ENCODE measurements at places on chromosomes 13 and 19.

DNA sequence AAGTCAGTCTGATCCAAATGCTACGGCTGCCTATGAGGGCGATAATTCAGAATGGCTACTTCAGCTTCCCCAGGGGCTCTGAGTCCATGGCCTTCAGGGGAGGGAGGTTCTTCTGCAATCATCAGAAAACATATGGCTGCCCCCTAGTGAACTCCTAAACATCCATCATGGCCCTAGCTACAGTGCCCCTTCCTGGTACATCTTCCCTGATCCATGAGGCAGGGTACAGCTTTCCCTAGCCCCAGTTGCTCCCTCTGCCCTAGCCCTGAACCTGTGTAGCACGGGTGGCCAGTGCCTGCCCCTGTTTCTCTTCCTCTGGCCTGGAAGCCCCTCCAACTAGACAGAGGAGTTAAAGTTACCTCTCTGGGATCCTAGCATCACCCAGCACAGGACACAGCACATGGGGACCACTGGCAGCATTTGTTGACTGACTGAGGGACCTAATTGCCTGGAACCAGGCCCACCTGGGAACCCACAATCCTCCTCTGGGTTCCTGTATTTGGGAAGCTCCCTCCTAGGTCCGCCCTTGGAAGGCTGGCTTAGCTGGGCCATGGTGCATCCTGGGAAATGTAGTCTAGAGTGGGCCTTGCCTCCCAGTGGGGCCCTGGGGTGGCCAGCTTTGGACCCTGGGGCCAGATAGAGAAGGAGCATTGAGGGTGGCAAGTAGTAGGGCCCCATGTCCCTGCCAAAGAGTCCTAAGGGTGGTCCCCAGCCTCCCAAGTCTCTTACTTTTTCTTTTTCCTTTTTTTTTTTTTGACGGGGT lies 17.7 kb upstream of the SEMA6B start:
- no peak for DNase-seq

GRCh38 chr13:77387607-77388200 lies 60.8 kb upstream of the MYCBP2 start:
- no peak for DNase-seq

GRCh38 chr13:40191186-40191980 lies 475.1 kb downstream of the FOXO1 start:
- DNase-seq, result no peak

DNA sequence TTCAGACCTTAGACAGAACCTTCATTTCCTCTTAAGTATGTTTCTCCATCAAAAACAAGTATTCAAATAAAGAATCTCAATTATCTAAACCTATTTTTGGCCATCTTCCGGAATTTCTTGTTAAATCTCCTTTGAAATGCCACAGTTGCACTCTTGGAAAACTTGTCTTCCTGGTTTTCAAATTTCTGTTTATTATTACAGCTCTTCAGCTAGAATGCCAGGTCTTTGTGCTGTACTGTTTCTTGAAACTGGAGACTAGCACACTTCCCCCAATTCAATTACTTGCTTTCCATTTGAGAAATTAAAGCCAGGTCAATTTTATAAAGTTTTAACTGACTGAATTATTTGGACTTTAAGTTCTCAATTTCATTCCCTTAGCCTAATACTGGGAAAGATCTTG lies 10.2 kb downstream of the KCNRG start:
- DNase-seq, result no peak

DNA sequence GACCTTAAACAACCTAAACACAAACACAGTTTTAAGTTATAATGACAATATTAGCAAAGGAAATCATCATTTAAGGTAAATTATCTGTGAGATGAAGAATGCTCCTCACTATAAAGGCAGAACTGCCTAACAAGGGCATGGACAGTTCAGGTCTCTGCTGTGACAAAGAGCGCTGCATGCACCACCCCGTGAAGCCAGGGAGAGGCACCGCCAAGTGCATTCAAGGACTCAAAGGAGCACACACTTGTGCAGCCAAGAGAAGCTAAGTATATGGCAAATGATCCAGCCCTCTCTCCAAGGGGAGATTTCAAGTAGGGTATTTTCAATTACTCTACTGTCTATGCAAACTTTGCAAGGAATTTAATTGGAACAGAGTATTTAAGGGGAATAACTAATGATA lies 126.0 kb downstream of the RAP2A start:
- no peak for DNase-seq

DNA sequence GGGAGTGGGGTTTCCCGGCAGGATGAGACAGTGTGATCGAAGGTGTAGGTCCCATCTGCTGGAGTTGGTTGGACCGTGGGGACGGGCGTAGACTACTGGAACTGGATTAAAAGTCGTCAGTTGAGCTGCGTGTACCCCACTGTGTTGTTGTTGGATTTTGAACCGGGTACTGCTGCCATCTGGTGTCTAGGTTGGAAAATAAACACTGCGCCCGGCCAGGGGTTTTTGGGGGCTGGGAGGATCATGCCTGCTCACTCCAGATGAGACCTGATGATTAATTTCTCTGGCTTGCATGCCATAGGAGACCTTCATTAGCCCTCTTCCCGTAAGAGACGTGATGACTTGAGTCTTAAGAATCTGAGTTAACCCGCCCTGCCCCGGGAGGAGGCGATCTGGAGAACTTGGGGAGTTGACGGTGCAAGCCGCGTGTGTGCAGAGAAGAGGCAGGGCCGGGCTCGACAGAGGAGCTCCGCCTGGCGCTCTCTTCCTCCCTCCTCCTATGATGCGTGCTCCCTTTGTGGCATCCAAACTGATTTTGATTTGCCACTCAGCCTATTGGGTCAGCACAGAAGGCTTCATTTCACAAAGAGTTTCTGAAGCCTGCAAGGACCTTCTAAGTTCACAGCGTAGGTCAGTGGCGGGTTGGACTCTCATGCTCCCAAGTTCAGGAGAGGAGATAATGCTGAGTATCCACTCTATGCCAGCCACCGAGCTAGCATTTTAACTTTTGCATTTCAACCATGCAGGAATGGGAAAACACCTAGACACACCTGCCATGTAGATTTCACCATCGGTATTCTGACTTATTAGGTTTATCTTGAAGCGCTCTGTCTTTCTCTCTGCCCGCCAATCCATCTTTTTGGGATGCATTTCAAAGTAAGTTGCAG lies 2.7 kb downstream of the UHRF1 start:
- peak; percentile 77 for DNase-seq

GRCh38 chr19:41734585-41734984 lies 20.7 kb upstream of the CEACAM6 start:
- DNase-seq, result no peak

DNA sequence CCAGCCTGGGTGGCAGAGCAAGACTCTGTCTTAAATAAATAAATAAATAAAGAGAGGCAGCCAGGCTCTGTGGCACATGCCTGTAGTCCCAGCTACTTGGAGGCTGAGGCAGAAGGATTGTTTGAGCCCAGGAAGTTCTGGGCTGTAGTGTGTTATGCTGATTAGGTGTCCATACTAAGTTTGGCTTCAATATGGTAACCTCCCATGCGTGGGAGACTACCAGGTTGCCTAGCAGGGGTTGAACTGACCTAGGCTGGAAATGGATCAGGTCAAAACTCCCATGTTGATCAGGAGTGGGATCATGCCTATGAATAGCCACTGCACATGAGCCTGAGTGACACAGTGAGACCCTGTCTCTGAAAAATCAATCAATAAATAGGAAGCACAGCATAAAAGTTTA lies 4.0 kb upstream of the SNRNP70 start:
- no peak for DNase-seq

GRCh38 chr19:2827022-2827421 lies 7.4 kb downstream of the ZNF554 start:
- no peak for DNase-seq

GRCh38 chr13:113656003-113656588 lies 1.9 kb downstream of the ATP4B start:
- DNase-seq, result no peak

DNA sequence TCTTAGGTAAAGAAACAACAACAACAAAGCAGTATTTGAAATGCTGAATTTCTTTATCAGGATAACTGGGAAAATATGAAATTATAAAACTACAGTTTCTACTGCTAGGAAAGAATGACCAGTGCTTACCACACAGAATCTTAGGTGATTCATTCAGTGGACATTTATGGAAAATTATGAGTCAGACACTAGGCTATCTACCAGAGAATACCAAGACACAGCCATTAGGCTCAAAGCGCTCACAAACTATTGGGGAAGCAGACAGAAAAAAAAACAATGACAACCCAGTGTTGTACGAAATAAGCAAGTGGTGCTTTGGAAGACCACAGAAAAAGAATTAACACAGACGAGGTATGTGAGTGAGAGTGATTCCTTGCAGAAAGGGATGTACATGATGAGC lies 1019.5 kb downstream of the PCDH9 start:
- DNase-seq, result no peak

DNA sequence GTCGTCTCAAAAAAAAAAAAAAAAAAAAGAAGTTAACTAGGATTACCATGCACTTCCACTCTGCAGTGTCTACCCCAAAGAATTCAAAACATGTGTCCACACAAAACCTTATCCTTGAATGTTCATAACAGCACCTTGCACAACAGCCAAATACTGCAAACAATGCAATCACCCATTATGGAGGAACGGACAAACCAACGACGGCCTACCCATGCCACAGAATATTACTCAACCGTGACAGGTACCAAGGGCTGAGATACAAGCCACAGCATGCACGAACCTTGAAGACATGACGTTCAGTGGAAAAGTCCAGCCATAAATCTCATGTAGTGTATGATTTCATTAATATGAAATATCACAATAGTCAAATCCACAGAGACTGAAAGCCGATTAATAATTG lies 3.0 kb upstream of the SHISA7 start:
- DNase-seq, result no peak

DNA sequence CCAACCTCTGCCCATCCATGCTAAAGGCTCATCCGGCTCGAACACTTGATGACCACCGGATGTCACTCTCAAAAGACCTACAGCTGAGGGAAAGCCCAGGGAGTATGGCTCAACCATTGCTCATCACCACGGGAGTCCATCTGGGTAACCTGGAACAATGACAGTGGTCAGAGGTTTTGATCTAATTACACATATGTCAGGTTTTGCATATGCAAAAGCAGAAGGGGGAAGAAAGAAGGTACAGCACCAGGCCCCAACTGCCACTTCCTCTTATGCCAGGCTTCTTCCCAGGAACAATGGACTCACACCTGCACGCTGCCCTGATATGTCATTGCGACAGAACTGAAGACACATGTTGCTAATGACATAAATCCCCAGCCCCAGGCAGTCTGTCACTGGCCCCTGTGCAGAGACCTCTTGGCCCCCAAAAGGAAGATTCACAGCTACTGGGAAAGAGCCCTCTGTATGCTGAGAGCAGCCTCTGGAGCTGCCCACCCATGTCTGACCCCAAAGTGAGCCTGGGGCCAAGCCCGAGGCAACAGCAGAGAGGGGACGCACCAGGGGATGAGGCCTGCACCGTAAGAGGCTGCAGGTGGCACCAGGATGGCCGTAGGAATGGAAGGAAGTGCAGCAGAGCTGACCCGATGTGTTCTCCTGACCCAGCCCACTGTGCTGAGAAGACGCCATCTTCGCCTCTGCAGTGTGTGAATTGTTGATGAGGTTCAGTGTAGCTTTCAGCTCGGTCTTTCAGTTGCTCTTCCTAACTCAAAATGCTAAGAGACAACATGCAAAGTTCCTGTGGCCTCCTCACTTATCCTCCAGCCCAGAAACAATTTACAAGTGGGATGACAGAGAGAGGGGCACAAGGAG lies 26.3 kb downstream of the EPS15L1 start:
- peak; percentile 11 for DNase-seq

DNA sequence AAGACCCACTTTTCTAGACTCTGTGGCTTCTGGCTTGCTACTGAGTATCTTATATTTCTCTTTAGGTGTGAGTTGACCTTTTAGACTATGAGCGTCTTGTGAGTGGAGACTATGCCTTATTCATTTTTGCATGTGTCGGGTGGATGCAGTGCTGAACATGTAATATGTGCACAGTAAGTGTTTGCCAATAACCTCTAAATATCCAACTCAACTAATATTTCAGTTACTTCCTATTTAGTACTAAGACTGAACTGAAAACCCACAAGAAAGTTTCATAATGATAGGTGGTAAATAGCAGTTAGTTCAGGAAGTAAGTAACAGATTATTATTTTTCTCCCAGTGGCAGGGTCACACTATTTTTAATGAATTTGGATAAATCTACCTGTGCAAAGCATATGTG lies 269.3 kb downstream of the KCNRG start:
- no peak for DNase-seq

GRCh38 chr13:62060570-62060969 lies 644.9 kb upstream of the PCDH20 start:
- no peak for DNase-seq

DNA sequence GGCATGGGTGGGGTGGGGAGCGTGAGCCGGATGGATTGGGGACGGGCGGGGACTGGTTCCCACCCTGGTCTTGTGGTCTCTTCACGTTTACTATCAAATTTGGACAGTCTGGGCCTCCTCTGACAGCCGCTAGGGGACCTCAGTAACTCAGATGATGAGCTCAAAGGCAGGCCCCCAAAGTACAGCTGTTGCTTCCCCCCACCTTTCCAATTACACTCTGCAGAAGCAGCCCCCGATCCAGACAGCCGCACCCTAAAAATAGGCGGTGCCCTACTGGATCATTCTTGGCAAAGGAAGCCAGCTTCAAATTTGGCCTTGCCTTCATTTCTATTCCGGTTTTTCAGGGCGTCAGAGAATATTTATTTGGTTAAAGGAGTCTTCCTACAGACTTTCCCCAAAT lies 1.9 kb upstream of the FOXO1 start:
- DNase-seq, result peak; percentile 32

DNA sequence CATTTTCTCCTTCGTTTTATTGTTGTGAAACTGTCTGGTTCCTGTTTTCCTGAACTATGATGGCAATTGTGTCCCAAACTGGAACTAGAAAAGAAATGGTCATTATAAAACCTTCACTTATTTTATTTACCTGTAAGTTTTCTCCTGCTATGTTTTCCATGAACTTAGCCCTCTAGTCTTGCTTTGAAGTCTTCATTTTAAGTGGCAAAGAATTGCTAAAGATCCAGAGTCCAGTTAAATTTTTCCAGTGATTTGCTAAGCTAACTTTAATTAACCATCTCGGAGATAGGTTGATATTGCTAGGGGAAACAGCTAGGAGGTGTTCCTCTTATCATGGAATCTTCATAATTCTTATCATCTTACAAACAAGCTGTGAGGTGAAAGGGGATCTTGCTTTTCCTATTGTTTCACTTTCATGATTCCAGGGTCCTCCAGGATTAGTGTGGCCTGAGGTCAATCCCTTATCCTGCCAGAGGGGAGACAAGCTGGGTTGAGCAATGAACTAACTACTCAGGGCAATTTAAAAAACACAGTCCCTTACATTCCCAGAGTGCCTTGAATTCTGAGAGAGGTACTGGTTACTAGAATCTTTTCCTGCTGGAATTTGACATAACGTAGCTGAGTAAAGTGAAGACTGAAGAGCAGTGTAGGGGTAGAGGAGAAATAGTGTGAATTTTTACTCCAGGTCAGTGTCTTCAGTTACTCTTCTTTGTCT lies 112.5 kb downstream of the ESD start:
- DNase-seq, result no peak

GRCh38 chr19:51724543-51724942 lies 752 bp upstream of the HAS1 start:
- DNase-seq, result no peak

- DNase-seq, result no peak
Measured at GRCh38 chr19:1889907-1890306, 4.6 kb upstream of the ABHD17A start.

GRCh38 chr13:46360604-46361003 lies 26.4 kb downstream of the RUBCNL start:
- DNase-seq, result no peak

- DNase-seq, result no peak
Measured at GRCh38 chr19:52938761-52939160, 15.5 kb upstream of the ZNF888 start.

- no peak for DNase-seq
Measured at GRCh38 chr13:81078048-81078447, 737.1 kb upstream of the SPRY2 start.
